Hypothalamus (tissue), 51 donors: ENCODE measurements at places on chromosomes 11 and 22.

- no peak for DNase-seq
Measured at GRCh38 chr11:75773595-75774353, 5.2 kb downstream of the DGAT2 start.

DNA sequence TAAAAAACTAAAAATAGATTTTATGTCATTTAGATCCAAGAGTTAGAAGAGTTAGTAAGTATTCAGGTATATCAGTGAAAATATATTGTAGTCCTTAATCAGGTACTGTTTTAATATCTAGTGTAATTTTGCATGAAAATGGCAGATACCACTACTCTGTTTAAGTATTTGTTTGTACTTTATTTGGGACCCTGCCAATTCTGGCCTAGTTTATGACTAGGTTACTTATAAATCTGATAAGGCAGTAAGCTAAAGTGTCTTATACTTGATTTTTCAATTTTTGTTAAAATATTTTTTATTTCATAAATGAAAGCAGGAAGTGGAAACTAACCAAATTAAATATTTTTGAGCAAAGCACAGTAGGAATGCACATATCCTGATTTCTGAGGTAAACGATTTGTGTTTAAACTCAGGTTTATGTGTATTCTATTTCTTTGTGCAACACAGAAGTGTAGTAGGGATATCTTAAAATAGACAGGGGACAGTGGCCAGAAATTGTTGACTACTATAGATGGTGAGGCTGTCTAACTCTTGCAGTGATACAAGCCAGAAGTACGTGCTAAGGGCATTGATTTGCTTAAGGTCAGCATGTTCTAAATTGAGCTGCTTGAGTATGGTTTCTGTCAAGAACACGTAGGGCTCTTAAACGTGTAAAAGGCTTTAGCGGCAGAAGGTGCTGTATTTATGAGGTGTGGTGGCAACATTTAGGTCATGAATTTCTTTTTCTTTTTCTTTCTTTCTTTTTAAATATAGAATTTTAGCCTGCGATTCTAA is 34.0 kb downstream of the HIPK3 start:
- DNase-seq, result no peak

- no peak for DNase-seq
Measured at GRCh38 chr11:44256673-44257291, 53.2 kb downstream of the ALX4 start.

GRCh38 chr11:130062026-130062425 is 7.7 kb upstream of the APLP2 start:
- no peak for DNase-seq

DNA sequence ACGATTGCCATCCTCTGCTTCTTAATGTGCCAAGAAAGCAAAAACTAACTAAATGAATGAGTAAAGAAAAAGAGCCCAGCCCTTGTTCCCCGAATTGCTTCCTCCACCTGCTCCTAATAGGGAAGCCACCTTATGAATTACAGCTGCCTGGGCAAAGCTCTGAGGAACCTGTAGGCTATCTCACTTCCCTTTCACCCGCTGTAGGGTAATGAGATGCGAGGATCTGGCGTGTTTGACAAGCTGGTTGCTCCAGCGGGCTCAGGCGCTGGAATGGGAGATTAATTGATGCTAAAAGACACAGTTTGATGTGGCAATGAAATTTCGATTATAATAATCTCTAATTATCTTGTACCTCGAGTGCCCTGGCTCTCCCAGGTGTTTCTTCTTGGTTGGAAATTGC is 256.4 kb downstream of the NTM start:
- DNase-seq, result no peak

DNA sequence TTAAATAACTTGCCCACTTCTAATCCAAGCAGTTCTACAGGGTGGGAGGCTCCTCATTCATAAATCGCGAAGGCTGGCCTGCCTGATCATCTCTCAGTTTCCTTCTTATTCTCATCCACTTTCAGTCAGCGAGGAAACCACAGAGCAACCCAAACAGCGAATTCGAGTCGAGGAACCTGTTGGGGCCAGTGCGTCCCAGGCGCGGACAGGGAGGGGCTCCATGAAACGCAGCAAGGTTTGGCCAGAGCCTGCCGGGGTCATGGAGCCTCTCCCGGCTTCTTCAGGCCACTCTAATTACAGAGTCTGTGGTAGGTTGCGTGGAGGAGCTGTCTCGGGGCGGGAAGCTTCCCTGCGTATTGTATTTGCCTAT is 741 bp upstream of the NAV2 start:
- DNase-seq, result no peak

GRCh38 chr11:37804666-37805065 is 1206.6 kb upstream of the RAG2 start:
- no peak for DNase-seq
